ENCODE measurements at places on chromosomes 16 and 17.

GRCh38 chr16:55389426-55390073 is 65.5 kb downstream of the IRX6 start:
- no peak for DNase-seq

DNA sequence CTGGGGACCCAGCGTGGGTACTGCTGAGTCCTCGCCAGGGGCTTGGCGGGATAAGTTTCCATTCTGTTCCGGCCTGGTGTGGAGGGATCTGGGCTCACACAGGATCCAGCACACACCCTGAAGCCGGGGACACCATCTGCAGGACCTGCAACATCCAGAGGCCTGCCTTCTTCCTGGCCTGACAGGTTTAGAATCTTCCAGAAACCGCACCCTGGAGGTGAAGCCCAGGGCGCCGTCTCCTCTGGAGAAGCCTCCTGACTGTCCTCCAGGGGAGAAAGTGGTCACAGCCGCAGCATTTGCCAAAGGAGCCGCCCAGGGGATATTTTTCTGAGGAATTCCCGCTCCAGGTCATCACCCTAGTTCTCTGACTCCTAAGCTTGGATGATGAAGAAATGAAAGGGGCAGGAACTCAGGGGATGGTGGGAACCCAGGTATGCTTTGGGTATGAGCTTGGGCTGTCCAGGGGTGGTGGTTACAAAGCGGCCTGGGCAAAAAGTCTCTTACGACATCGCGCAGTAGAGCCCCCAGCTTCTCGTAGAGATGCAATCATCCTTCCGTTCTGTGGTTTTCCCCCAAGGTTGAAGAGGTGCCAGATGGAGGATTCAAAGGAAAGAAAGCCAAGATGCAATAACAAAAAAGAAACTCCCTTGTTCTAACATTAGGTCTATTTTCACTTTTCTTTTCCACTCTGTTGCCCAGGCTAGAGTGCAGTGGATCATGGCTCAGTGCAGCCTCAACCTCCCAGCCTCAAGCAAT is 9.1 kb upstream of the CRISPLD2 start:
- DNase-seq = no peak

- DNase-seq = no peak
Measured at GRCh38 chr17:78884876-78885667, 17.9 kb downstream of the CEP295NL start.

GRCh38 chr17:82548681-82549303 is 29.3 kb downstream of the FOXK2 start:
- peak; percentile 17 for DNase-seq

- no peak for DNase-seq
Measured at GRCh38 chr17:67514998-67515397, 137.9 kb downstream of the PITPNC1 start.

DNA sequence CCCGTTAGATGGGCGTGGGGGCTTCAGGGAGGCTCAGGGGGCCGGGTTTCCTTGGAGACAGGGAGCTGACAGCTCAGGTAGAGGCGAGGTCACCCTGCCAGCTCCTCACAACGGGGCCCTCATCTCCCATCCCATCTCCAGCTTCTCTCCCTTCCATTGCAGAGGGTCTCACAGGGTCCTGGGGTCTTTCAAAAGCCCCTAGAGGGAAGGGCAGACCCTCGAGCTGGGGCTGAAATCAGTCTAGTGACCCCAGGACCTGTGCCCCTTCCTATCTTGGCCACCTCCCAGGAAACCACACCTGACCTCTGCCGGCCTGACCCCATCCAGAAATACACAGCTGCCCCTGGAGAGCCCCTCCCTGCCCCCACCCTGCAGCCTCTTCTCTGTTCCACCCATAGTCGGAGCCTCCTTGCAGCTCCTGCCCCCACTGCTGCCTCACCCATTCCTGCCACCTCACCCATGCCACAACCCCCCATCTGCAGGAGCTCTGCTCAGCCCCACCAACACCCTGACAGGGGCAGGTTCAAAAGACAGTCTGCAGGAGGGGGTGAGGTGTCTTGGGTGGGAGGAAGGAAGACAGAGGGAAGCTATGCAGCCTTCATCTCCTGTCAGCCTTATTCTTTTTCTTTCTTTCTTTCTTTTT is 23.4 kb downstream of the PIK3R5 start:
- DNase-seq = no peak

DNA sequence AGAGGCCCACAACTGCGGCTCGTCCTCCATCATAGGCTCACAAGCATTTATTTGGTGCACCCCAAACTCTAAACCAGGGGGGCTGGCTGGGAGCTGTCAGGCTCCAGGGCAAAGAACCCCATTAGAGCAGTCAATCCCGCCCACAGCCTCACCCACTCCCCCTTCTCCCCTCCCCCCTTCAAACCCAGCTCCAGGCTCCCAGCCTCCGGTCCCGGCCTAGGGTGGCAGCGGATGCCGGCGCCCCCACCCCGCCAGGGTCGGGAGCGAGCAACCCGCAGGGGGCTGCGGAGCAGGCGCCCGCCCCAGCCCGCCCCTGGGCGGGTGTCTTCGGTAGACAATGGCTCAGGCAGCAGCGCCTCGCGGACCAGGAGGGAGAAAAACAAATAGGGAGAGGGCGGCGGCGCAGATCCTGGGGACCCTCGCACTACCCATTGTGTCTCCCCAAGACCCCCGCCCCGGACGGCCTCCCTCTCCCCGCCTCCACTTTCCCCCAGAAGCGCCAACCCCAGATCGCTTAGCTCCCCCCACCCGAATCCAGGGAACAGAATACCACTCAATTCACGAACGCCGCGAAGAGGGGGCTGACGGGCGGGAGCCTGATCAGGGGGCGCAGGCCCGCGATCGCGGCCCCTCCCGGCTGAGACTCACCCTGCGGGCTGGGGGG is 572 bp downstream of the FAM171A2 start:
- no peak for DNase-seq

GRCh38 chr16:12455287-12455798 is 348.3 kb downstream of the CPPED1 start:
- DNase-seq = peak; percentile 49

GRCh38 chr16:72679856-72680255 is 368.1 kb downstream of the ZFHX3 start:
- DNase-seq = no peak

GRCh38 chr16:4373909-4374742 is 2.5 kb downstream of the VASN start:
- no peak for DNase-seq

DNA sequence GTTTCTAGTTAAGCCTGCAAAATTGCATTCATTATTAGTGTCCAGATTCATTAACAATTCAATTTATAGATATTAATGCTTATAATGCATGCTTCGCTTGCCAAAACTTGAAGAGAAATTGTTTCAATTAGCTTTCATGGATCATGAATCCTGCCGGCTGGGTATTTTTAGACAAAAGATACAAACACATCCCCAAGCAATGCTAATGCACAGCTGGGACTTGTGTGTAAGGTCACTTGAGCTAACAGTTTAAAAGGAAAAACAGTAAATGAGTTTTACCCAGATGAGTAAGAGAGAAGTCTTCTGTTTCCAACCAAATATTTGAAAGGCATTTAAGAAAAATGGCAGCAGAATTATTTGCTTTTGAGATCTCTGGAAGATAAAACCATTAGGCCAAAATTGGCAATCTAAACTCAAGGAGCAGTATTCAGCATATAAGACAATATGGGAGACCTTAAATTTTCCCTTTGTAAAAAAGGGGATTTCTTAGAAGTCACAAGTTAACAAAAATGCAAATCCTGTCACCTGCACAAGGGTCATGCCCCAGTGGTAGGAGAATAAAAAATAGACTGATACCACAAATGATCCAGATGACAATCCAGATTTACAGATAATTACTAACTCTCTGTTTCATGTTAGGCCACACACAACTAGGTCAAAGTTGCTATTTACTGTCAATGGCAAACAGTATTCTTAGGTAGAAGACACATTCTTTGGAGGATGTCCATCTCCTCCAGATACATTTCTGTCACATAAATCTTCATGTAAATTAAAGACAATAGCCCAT is 418.4 kb upstream of the PMFBP1 start:
- no peak for DNase-seq

DNA sequence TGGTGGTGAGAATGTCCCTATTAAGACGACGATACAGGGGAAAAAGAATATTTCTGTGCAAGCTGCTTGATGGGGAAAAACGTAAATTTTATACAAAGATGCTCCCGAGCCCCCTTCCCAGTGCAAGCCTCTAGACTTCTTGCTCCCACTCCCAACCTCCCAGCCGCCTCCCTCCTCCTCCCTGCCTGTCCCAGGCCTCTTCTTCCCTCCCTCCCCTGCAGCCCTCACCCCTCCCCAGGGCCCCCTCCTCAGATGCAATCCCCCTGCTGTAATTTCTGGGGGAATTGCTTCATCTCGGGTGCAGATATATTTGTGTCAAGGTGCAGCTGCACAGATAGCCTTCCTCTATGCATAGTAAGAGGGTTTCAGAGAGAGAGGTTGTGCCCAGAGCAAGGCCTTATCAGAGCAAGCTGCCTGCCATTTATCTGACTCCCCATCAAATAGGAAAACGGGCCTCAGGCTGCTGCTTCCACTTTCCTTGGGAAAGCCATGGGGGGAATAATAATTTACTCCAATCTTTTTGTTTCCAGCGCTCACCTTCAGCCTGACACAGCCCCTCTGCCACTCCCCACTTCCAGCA is 47.4 kb upstream of the LHX1 start:
- DNase-seq = no peak

DNA sequence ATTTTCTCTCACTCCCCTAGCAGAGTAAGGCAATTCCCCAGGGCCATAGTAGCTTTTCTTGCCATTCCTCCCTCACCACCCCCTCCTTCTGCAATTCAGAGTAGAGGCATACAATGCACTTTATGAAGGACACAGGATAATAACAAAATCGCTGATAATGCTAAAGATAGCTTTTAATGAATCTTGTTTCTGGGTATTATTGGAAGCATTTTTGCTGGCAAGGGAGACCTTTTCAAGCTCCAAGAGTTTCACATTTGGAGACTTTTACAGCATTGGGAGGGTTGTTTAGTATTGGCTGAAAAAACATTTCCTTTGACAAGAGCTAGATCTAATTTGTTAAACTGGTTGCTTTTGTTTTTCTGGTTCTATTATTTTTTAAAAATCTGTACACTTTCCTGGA is 573.0 kb upstream of the C16orf82 start:
- no peak for DNase-seq

GRCh38 chr16:20084624-20085226 is 11.0 kb upstream of the GPR139 start:
- no peak for DNase-seq

DNA sequence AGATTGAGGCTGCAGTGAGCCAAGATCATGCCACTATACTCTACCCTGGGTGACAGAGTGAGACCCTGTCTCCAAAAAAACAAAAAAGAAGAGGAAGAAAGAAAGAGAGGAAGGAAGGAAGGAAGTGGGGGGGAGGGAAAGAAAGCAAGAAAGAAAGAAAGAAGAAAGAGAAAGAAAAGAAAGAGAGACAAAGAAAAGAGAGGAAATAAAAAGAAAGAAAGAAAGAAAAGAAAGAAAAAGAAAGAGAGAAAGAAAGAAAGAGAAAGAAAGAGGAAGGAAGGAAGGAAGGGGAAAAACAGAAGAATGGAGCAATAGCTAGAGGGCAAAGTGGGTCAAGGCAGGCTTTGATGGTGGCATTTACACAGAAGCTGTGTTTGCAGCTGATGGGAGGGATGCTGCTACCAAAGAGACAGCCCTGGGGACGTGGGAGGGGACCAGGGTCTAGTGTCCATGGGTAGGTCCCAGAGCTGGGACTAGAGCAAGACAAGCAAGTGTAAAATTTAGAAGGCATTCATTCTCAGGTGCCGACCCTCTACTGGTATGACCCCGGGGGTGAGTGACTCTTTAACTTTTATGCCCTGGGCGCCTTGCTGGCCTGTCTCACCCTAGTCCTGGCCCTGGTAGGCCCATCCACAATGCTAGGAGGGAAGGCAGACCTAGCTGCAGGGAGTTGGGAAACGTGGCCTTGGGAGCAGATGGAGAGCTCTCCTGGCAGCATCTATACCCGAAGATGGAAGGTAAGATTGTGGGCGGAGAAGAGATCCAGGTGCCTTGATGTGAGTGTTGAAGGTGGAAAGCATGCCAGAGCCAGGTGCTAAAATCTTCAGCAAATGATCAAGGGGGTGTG is 2.0 kb upstream of the CES3 start:
- DNase-seq = no peak

- DNase-seq = no peak
Measured at GRCh38 chr17:1785930-1786329, 24.1 kb downstream of the SERPINF1 start.

GRCh38 chr17:65278820-65279184 is 141.6 kb downstream of the RGS9 start:
- DNase-seq = no peak

GRCh38 chr17:60148373-60148772 is 1.4 kb upstream of the CA4 start:
- no peak for DNase-seq

DNA sequence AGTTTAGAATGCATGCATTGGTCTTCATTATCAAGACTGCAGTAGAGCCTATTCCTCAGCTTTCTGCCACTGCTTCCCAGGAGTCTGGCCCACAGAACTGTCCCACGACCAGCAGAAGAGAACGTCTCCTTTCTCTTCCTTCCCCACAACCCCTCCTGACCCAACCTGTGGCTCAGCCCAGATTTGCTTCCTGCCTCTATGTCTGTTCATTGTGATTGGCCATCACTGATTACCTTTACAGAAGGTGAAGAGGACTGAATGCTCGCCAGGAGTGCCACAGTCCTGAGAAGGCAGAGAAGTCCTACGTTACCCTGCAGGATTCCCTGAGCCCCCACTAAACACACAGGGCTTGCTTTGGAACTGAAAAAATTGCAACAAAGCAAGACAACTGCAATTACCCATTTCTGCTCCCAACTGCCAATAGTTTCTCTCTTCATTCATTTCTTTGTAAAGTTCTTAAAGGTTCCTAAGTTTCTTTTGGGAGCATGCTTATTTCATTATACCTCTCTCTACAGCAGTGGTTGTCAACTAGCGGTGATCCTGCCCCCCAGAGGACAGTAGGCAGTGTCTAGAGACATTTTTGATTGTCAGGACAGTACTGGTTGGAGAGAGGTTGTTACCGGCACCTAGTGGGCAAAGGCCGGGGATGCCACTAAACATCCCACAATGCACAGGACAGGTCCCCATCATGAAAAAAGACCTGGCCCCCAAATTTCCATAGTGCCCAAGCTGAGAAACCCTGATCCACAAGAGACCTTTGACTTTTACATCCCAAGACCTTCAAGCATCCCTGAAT is 4.5 kb upstream of the NAT9 start:
- peak; percentile 88 for DNase-seq

DNA sequence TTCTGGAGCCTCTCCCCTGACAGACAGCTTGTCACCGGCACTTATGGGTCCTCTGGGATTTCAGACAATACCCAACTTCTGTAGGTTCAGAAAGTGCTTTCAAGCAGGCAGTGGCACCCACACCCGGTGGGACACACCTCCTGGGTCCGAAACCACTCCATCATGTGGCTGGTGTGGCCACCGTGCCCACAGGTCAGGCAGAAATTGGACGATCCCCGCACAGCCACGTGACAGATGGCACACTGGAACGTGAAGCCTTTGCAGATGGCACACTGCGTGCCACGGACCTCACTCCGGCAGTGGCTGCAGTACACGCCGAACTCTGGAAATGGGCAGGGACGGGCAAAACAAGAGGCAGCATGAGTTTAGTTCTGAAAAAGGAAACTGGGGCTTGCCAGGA is 99.5 kb upstream of the FA2H start:
- no peak for DNase-seq
